Activated CD4-positive, alpha-beta memory T cell treated with anti-CD3 and anti-CD28 coated beads for 36 hours (primary cell): ENCODE measurements at places on chromosomes 16 and 17. TPM values are rescaled to one million over a fixed set of nuclear protein-coding genes. Genes with fewer than 3 reads are reported as not detected.
A peak's percentile ranks its signal among the peaks of the same experiment; 100 is the strongest.

DNA sequence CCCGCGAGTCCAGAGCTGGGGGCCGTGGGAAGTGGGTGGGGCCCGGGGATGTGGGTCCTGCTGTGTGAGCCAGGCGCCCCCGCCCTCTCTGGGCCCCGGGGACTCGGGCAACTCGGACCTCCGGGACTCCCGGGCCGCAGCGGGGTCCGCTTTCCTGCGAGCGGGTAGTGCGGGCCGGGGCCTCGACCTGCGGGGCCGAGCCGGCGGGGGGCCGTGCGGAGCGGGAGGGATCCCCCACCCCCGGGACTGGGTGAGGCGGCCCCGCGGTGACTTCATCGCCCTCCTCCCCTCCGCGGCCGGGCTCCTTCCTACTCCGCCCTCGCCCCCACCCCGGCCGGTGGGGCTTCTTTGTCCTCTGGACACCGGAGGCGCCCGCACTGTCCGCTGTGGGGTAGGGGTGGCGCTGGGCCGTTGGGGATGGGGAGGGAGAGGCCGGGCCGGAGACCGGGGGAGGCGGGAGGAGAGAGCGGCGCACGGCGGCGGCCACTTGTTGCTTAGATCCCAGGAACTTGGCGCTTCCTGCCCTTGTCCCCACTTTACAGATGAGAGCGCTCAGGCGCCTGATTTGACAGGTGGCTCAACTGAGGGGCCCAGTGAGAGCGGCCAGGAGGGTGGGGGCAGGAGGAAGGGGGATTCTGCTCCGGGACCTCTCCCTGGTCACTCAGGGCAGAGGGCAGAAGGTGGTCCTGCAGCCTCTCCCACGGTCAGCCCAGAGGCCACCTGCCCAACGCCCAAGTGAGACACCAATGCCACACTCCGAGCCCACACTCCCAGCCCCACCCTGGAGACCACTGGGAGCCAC lies 874 bp downstream of the CMTM3 start:
- H3K4me3 ChIP-seq = peak overlapping the region; percentile 74
- peak; percentile 55 for DNase-seq
- peak overlapping the region; percentile 83 for H3K27ac ChIP-seq
- H3K36me3 ChIP-seq = peaks cover 14% of the 10 kb centered on the region

GRCh38 chr17:81132197-81132540 lies 33.1 kb upstream of the PVALEF start:
- no peak overlapping the region for H3K27ac ChIP-seq
- no peak overlapping the region for H3K4me3 ChIP-seq
- H3K27me3 ChIP-seq = no peaks in the 10 kb centered on the region

DNA sequence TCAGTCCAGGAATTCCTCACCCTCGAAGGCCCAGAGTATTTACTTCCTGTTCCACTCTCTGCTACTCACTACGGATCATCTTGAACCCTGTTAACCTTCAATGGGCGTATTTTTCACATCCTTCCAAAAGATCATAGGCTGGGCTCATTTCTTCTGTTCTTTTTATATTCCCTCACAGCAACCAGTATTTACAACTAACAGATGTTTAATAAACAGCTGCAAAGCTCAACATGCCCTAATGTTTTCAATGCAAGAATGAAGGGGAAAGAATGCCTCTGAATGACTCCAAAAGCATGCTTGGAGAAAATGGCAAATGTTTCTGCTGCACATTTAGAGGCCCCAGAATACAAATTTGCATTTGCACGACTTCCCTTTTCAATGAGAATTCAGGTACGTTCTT lies 174.9 kb downstream of the ZFHX3 start:
- no peak overlapping the region for H3K27ac ChIP-seq
- H3K4me1 ChIP-seq = no peaks in the 10 kb centered on the region
- H3K36me3 ChIP-seq = no peaks in the 10 kb centered on the region
- H3K4me3 ChIP-seq = no peak overlapping the region

GRCh38 chr16:65779201-65779600 lies 587.3 kb upstream of the CDH5 start:
- no peak for DNase-seq
- H3K27ac ChIP-seq = no peak overlapping the region
- no peak overlapping the region for H3K4me3 ChIP-seq
- no peaks in the 10 kb centered on the region for H3K36me3 ChIP-seq
- no peaks in the 10 kb centered on the region for H3K4me1 ChIP-seq

GRCh38 chr16:56102183-56102686 lies 89.1 kb upstream of the GNAO1 start:
- no peak overlapping the region for H3K27ac ChIP-seq
- H3K36me3 ChIP-seq = no peaks in the 10 kb centered on the region
- no peaks in the 10 kb centered on the region for H3K4me1 ChIP-seq
- no peaks in the 10 kb centered on the region for H3K27me3 ChIP-seq

Gene SEPTIN1
- 202 TPM for total RNA-seq

DNA sequence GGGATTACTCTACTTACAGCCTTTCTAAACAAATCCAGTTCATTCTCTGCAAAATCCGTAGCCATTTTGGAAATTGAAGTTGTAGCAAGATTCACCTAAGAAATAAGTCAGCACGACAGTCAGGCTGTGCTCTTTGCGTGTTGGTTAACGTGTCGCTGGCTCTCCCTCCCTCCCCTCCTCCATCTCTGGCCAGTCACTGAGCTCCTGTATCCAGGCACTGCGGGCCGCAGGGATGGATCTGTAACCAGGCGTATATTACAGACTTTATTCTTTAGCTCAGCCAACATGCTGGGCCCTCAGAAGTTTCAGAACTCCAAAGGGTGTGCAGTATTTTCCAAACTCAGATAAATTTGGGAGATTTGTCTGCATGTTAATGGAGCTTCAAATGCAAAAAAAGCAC lies 30.8 kb downstream of the KDM8 start:
- peaks cover 86% of the 10 kb centered on the region for H3K4me1 ChIP-seq
- peak overlapping the region; percentile 49 for H3K27ac ChIP-seq
- H3K4me3 ChIP-seq = peak overlapping the region; percentile 17
- H3K27me3 ChIP-seq = no peaks in the 10 kb centered on the region
- DNase-seq = no peak

GRCh38 chr16:79404571-79404970 lies 196.0 kb downstream of the MAF start:
- H3K27me3 ChIP-seq = no peaks in the 10 kb centered on the region
- no peaks in the 10 kb centered on the region for H3K36me3 ChIP-seq
- no peak overlapping the region for H3K4me3 ChIP-seq
- DNase-seq = no peak
- no peaks in the 10 kb centered on the region for H3K4me1 ChIP-seq
- H3K27ac ChIP-seq = no peak overlapping the region

Gene KCTD5
- total RNA-seq = 62.7 TPM

Gene CDT1
- total RNA-seq = 183 TPM

Gene CCL3
- total RNA-seq = 981 TPM

DNA sequence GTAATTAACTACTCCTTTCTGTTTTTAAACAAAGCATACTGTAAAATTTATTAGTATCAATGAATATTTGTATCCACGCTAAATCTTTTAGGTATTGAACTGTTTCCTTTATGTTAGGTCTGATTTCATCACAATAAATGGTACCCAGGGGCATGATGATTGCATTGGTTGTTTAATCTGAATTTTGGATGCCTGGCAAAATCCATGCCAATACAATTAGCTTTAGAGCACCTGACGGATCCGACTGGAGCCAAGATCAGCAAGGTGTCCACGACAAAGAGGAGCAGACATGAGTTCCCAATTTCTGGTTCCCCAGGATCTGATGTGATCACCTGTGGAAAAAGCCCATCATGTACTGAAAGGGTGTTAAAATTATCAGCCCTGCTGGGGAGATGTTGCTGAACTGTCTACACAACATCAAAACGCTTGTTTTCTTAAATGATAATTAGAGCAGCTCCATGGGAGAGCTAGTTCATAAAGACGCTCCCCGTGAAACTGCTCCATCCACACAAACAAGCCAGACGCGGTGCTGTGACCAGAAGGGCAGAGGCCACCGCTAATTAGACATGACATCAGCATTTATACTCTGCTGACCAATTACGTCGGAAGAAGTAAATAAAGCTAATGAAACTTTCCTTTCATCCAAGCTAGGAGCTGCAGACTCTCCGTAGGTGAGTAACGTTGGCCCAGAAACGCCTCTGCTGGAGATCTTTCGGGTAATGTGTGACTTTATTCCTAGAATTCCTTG lies 151.7 kb downstream of the CPPED1 start:
- no peak for DNase-seq
- H3K27ac ChIP-seq = no peak overlapping the region
- H3K4me1 ChIP-seq = peaks cover 7% of the 10 kb centered on the region
- no peaks in the 10 kb centered on the region for H3K36me3 ChIP-seq
- H3K4me3 ChIP-seq = no peak overlapping the region

GRCh38 chr16:50941681-50942080 lies 199.8 kb downstream of the CYLD start:
- no peak overlapping the region for H3K27ac ChIP-seq
- no peaks in the 10 kb centered on the region for H3K36me3 ChIP-seq
- H3K27me3 ChIP-seq = peaks cover 2% of the 10 kb centered on the region
- no peak for DNase-seq

GRCh38 chr17:60904582-60904981 lies 226.9 kb downstream of the BCAS3 start:
- H3K4me3 ChIP-seq = no peak overlapping the region
- no peak for DNase-seq
- peaks cover 3% of the 10 kb centered on the region for H3K36me3 ChIP-seq
- H3K27ac ChIP-seq = no peak overlapping the region
- no peaks in the 10 kb centered on the region for H3K4me1 ChIP-seq
- H3K27me3 ChIP-seq = no peaks in the 10 kb centered on the region
